ENCODE measurements at places on chromosomes 5 and 9. TPM values are rescaled to one million over a fixed set of nuclear protein-coding genes. Genes with fewer than 3 reads are reported as not detected.

The SKP1 gene
- 787 TPM for polyA plus RNA-seq

The WNT8A gene
- polyA plus RNA-seq = not detected

The SLC22A5 gene
- polyA plus RNA-seq = 2.4 TPM

The ENTREP1 gene
- polyA plus RNA-seq = not detected

The REXO4 gene
- 3.0 TPM for polyA plus RNA-seq

The IRF1 gene
- polyA plus RNA-seq = 363 TPM

The HSPB3 gene
- not detected for polyA plus RNA-seq

The HMGXB3 gene
- polyA plus RNA-seq = 6.2 TPM

The IRX1 gene
- not detected for polyA plus RNA-seq

The ENHO gene
- 3.2 TPM for polyA plus RNA-seq

The PCDHA9 gene
- polyA plus RNA-seq = not detected

The RASGEF1C gene
- not detected for polyA plus RNA-seq

The OSMR gene
- not detected for polyA plus RNA-seq

The SLC34A1 gene
- not detected for polyA plus RNA-seq

The PCSK5 gene
- polyA plus RNA-seq = 7.1 TPM

The IL3 gene
- polyA plus RNA-seq = not detected

The HINT2 gene
- 19.9 TPM for polyA plus RNA-seq

The ABLIM3 gene
- 0.74 TPM for polyA plus RNA-seq

The DBN1 gene
- polyA plus RNA-seq = 0.73 TPM

The PCDHB14 gene
- not detected for polyA plus RNA-seq

The NMRK1 gene
- 9.8 TPM for polyA plus RNA-seq

The IL13 gene
- polyA plus RNA-seq = not detected

The SLC46A2 gene
- 45.1 TPM for polyA plus RNA-seq

The IL6ST gene
- polyA plus RNA-seq = 25.7 TPM

The COL5A1 gene
- polyA plus RNA-seq = not detected

The PGM5 gene
- polyA plus RNA-seq = 1.2 TPM

The NXNL2 gene
- not detected for polyA plus RNA-seq

The PCDHA12 gene
- not detected for polyA plus RNA-seq

The SPINK7 gene
- not detected for polyA plus RNA-seq

The LOX gene
- not detected for polyA plus RNA-seq

The BRINP1 gene
- polyA plus RNA-seq = not detected

The MYOT gene
- not detected for polyA plus RNA-seq

The IL9 gene
- not detected for polyA plus RNA-seq

The TMOD1 gene
- 0.59 TPM for polyA plus RNA-seq

The MYMK gene
- not detected for polyA plus RNA-seq

The BARHL1 gene
- polyA plus RNA-seq = not detected

The OR1J2 gene
- not detected for polyA plus RNA-seq

The HTR4 gene
- not detected for polyA plus RNA-seq

The FGD3 gene
- polyA plus RNA-seq = 32.4 TPM

The ANKDD1B gene
- polyA plus RNA-seq = not detected

The ACOT12 gene
- polyA plus RNA-seq = not detected

The PDE6A gene
- not detected for polyA plus RNA-seq

The PDCD1LG2 gene
- polyA plus RNA-seq = 0.17 TPM

The MUSK gene
- polyA plus RNA-seq = not detected

The IFNA13 gene
- not detected for polyA plus RNA-seq

The TYRP1 gene
- not detected for polyA plus RNA-seq
